ENCODE measurements at places on chromosomes 3 and 15.
A peak's percentile ranks its signal among the peaks of the same experiment; 100 is the strongest.

DNA sequence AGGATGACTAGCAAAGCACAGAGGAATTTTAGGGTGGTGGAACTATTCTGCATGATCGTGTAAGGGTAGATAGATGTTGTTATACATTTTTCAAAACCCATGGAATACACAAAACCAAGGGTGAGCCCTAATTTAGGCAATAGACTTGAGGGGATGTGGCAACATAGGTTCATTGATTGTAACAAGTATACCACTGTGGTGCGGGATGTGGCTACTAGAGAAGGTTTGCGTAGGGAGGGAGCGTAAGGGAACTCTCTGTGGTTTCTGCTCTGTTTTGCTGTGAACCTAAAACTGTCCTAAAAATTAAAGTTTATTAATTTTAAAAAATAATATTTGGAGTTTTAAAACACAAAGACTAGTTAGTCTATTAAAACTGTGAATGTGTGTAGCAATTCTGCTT is 202.8 kb downstream of the PLCL2 start:
- DNase-seq, result no peak

- DNase-seq, result no peak
These were observed 236.3 kb upstream of the LRTM1 start for GRCh38 chr3:55164191-55164590.

- DNase-seq, result no peak
These were observed 238.9 kb downstream of the UACA start for GRCh38 chr15:70524470-70524869.

GRCh38 chr15:40754574-40754882 is 526 bp downstream of the RMDN3 start:
- no peak for DNase-seq

GRCh38 chr15:47725906-47726305 is 8.6 kb downstream of the SEMA6D start:
- DNase-seq, result peak; percentile 6

DNA sequence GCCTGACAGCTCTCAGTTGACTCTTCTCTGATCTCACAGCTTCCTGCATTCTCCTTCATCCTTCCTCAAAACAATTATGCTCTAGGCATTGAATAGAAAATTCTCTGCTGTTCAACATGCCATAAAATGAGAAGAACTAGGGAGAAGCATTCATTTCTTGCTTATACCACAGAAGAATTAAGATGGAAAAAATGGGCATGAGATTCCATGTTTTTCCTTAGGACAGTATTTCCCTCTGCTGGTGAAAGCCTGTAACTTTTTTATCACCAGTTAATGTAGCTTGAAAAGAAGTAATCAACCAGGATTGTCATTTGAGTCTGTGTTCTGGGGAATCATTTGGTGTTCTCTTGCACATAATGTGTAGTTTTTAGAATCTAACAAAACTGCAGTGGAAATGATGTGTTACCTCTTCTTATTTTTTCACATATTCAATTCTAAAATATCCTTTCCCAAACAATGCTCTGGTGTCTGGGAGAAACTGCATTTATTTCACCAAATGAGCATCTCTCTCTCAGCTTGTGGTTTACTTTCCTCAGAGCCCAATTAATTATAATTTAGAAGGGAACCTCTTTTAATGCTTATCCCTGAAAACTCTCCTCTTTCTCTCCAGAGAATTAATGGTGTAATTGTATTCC is 92.8 kb upstream of the DCBLD2 start:
- DNase-seq, result no peak

GRCh38 chr3:134860141-134860540 is 65.1 kb downstream of the EPHB1 start:
- DNase-seq, result peak; percentile 59

- no peak for DNase-seq
These were observed 375.9 kb downstream of the MCTP2 start for GRCh38 chr15:94607176-94607654.

- DNase-seq, result no peak
These were observed 394.5 kb upstream of the RARB start for GRCh38 chr3:25033407-25034029.

- DNase-seq, result no peak
These were observed 31.2 kb downstream of the PCSK6 start for GRCh38 chr15:101458158-101458900.

DNA sequence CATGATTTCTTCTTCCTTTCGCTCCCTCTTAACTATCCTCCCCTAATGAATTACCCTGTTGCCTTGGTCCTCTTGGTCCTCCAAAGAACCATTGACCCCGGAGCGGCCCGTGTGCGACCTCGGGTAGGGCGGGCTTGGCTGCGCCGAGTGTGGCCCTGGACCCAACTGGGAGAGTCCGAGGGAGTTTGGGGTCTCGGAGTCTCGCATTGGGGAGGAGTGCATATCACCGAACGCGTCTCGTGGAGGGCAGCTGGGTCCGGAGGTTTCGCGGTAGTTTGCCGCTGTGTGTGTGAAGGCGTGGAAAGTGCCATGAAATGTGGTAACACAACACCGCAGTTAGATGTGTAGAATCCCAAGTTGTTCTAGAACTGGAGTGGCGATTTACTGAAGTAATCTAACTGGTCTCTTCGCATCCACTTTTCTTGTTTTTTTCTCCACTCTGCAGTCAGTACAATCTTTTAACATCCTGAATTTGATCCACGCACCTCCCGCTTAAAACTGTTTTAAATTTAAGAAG is 363 bp downstream of the GTF2E1 start:
- no peak for DNase-seq

DNA sequence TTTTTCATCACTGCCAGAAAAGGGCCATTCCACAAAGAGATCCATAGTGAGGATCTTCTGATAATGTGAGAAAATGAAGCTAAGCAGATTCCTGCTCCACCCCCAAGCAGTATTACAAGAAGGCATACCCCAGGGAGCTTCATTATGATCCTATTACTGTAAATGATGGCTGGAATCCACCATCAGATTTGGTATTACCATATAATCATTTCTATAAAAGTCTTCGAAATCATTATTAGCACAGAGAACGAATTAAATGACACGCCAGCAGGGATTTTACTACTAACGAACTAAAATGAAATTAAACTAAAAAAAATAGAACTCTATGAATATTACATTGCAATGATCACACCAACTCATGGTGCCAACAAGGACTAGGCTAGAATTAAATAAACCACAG is 24.4 kb downstream of the TRIM42 start:
- DNase-seq, result no peak

DNA sequence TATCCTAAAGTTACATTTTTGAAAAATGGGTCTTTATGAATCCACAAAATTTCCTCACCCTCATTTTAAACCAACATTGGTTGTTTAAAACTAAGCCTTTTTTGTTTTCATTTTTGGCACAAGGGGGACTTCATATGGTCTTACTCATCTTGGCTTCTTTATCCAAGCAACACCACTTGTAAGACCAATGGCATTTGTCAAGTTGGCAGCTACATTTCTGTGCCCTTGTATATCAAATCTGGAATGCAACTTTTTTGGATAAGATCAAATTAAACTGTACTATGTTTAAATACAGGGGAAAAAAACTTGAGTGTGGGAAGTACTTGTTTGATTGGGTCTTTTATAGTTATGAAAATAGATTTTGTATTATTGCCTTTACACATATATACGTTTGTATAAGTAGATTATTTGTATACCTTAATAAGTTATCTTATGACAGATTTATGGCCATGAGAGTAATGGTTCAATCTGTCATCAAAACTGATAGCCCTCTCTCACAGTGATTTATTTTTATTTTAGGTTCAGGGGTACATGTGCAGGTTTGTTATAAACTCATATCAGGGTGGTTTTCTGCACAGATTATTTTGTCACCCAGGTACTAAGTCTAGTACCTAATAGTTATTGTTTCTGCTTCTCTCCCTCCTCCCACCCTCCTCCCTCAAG is 43.4 kb downstream of the GPR160 start:
- no peak for DNase-seq

- no peak for DNase-seq
These were observed 26.8 kb upstream of the NOX5 start for GRCh38 chr15:68987676-68988075.

Data from DMS79 treated with DMSO at 0.1 percent for 48 hours (cell line).